ENCODE measurements at places on chromosomes 5 and 9.
A peak's percentile ranks its signal among the peaks of the same experiment; 100 is the strongest.

- peak; percentile 7 for DNase-seq
These were observed 7.6 kb downstream of the TTC39B start for GRCh38 chr9:15299374-15299939.

- no peak for DNase-seq
These were observed 132.7 kb upstream of the SLC12A2 start for GRCh38 chr5:127950707-127951391.

- no peak for DNase-seq
These were observed 10.7 kb upstream of the AGPAT2 start for GRCh38 chr9:136697821-136698526.

GRCh38 chr5:8288334-8288733, 419.4 kb downstream of the MTRR start:
- no peak for DNase-seq

DNA sequence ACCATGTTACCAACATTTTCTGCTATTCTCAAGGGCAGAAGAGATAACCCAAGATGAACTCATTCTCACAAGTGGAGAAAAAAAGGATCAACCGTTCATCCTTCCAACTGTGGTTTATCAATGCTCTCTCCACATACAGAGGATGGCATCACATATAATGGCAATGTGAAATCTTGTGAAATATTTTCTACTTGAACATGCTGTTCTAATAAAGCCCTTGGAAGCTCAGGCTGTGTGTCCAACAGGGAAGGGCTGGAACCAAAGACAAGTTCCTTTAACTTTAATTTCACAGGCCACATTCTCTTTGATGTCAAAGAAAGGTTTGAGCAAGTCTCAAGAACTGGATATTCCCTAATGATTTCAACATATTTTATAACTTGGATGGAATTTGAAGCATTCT, 230.5 kb downstream of the SPOCK1 start:
- DNase-seq = no peak

- DNase-seq = no peak
These were observed 58.4 kb upstream of the SARDH start for GRCh38 chr9:133796562-133796961.

DNA sequence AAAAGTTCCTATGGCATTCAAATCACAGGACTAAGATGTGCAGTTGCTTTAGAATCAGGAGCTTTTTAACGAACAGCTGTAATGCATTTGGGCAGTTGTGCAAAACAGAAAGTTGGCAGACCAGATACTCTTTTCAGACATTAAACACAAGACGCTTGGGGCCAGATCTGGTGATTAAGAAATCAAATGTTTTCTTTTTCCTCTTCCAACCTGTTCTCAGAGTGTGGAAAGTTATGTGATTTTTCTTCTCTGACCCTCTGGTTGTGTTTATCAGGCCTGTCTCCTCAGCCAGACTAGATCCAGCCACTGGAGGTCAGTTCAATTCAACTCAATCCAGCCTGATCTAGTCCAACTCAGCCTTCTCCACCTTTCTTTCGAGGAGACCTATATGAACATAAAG, 298.5 kb upstream of the PCSK5 start:
- no peak for DNase-seq

GRCh38 chr9:3479514-3480352, 46.1 kb downstream of the RFX3 start:
- no peak for DNase-seq

DNA sequence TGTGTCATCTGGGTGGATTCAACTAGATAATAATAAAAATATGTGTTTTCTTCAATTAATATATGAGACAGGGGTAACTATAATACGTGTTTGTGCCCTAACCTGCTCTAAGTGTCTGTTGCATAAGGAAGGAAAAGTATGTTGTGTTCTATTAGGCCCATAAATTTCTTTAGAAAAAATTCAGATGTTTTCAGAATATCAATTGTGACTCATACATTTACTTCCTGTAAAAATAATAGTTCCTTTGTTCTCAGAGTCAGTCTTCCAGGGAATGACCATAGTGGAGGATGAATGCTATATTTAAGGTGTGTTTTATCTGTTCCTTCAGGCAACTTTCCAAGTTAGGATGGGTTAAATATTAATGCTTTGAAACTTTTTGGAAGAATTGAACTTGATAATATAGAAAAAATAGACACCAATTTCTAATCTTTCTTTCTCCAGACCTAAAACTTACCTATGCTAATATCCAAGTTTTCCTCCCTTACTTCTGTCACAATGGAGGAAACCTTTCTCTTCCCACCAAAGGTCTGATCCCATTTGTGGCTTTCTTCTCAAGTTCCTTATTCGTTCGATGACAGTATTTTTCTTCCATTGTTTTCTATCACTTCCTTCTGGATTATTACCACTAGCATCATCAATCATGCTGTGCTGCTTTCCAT, 49.9 kb downstream of the ISL1 start:
- no peak for DNase-seq

DNA sequence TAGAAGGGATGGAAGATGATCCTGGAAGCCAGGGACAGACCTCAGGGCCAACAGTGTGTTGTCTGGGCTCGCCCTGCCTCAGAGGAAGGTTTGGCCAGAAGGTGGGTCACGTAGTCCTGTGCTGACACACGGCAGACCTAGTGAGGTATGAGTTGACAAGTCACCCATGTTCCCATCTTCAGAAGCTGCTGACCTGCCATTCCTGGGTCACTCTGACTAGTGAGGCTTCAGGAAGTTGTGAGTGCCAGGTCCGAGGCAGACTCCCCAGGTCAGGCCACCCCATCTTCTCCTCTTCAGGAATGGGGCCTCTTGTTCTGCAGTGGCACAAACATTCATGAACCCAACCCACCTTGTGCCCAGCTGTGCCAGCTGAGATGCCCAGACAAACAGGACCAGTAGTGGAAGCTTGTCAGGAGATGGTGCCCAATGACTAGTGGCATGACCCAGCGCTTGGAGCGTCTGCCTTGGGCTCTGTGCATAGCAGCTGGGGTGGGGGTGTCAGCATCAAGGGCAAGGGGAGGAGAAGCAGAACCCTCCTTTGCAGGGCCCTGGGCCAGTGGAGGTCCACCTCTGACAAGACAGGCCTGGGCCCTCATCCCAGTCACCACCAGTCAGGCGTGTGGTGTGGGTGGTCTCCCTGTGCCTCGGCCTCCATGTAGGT, 16.8 kb upstream of the ANGPTL2 start:
- no peak for DNase-seq

- DNase-seq = no peak
These were observed 32.5 kb downstream of the PTGES start for GRCh38 chr9:129720181-129720864.

GRCh38 chr5:76790632-76791290, 28.1 kb upstream of the F2RL1 start:
- no peak for DNase-seq

DNA sequence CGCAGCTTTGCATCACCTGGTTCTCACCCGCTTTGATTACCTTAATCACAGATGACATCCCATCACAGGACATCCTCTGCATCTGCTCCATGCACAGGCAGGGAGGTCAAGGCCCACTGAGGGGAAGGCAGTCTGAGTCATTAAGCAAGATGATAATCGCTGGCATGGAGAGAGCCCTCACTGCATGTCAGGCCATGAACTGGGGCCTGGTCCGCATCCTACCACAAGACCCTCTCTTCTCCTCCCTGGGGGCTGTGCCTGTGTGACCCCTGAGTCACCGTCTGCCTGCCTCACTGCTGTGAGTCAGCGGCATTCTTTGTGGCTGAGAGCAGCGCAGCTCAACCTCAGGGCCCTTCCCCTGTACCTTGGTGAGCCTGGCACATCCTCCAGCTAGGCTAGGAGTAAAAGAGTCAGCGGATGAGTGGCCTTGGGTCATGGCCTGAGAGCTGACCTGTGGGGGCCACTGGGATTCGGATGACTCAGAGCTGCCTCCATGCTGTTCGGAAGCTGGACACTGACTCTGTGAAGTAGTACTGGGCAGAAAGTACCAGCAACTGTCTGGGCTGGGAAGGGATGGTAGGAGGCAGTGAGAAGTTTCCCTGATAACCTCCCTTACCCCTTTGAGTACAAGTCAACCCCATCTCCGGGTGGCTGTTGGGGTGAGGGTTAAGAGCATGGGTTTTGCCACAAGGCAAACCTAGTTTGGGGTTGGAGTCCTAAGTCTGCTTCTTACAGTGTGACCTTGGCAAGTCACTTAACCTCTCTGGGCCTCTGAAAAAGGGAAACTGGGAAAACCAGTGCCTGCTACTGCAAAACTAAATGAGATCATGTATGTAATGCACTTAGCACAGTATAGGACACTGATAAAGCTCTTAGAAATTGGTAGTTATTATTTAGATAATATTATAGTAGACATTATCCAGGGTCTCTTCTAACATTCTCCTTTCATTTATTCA, 14.6 kb upstream of the ARSI start:
- no peak for DNase-seq

DNA sequence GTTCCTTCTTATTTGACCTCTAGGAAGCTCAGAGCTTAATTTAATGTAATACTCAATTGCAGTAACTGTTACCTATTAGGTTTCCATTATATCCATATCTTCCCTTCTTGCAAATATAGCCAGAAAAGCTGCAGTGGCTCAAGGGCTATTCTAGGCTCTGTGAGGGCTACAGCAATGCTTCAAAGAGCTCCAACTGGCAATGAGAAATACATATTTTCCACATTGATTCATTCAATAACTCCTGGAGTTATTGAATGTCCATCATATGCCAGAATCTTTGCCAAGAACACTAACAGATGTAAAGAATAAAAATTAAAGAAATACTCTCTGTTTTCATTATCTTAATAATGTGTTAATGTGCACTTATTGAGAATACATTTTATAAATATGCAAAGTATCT, 396.9 kb upstream of the PAPPA start:
- DNase-seq = no peak

DNA sequence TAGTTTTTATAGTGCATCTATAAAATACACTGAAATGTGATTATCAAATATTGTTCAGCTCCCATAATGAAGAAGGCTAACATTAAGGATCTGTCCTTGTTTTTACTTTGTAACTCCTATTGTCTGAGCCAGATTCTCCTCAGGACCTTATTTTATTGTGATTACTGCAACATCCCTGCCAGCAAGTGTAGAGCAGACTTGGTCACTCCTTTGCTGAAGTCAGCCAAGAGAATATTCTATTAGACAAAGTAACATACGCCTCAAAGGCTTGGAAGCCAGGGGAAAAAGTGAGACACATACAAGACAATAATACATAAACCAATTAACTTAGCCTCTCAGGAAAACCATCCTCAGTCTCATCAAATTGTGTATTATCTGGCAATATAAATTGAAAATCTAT, 269.6 kb downstream of the ARL15 start:
- no peak for DNase-seq

DNA sequence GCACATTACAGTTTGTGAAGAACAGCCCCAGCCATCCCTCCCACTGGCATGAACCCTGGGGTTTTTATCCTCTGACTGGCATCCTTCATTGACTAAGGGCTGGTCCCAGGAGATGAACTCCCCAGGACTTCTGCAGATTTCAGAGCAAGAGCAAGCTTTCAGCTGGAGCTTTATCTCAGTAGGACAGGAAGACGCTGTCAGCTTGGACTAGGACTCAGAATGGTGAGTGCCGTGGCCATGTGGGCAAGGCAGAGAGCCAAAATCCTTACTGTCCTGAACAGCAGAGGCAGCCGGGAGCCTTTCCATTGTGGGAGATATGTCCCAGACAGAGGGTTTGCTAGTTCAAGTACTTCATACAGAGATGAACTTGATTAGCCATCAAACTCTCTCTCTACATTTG, 3.2 kb upstream of the ACOT12 start:
- DNase-seq = no peak

- DNase-seq = no peak
These were observed 20.1 kb downstream of the ISOC1 start for GRCh38 chr5:129114539-129115193.

DNA sequence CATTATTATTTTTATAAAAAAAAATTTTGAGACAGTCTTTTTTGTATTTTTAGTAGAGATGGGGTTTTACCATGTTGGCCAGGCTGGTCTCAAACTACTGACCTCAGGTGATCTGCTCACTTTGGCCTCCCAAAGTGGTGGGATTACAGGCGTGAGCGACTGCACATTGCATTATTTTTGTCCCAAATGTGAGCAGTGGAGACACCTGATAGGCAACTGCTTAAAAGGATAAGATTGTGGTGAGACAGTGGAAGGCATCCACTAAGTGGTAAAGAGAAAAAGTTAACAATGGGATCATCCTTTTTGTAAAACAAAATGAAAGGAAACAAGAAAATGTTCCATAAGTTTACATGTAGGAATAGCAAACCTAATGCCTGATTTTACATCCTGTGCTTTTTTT, 2.0 kb upstream of the CENPH start:
- no peak for DNase-seq

DNA sequence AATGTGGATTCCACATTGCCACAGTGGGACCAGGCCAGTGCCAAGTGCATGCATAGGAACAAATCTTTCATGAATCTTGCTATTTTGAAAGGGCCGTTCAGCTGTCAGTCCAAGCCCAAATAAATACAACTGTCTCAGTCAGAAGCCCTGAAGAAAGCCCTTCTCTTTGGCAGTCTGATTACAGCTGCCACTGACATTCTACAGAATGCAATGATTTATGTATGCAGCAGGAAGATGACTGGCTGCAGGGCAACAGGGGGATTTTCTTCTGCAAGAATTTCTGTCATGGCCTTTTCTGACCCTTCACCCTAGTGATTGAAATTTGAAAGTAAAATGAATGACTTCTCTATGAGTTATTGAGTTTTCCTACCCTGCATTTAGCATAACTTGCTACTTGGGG, 86.7 kb upstream of the FER start:
- no peak for DNase-seq

DNA sequence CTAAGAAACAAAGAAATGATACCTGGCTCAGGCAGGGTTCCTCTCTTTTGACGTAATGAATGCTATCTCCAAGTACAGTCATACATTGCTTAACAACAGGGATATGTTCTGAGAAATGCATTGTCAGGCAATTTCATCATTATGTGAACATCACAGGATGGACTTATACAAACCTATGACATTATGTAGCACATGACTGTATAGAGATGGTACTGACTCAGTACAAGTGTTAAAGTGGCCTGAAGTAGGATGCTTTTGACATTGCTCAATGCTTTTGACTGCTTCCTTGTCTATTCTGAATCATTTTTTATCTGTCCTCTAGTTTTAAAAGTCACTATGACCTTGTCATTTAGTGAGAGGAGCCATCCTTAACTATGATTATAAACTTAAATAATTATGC, 147.6 kb downstream of the NR2F1-AS1 start:
- DNase-seq = no peak

- no peak for DNase-seq
These were observed 36.9 kb upstream of the CDK20 start for GRCh38 chr9:88011005-88011766.

DNA sequence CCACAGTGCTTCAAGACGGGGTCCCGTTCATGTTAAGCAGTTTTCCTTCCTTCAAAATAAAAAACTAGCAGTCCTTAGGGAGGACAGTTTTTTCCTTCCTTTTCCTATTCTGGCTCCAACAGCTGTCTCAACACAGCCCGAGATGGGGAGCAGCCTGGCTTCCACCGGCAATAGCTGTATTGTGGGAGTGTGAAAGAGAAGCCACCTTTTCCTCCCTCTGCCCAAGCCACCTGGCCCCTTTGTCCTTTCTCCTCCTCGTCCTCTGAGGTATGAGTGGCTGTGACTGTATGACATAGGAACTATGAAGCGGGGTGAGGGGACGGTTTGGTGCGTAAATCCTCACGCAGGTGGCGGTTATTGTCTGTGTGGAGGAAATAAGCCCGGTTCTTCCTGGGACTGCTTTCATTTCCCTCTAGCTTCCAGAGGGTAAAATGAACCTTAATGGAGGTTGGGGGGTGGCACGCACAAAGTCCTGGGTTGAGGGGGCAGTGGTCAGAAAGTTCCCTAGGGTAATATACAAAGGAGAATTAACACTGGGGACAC, 292.0 kb upstream of the DMRT1 start:
- no peak for DNase-seq
